Lower leg skin (tissue), 4 donors: ENCODE measurements at places on chromosomes 7 and 10. TPM values are rescaled to one million over a fixed set of nuclear protein-coding genes. Genes with fewer than 3 reads are reported as not detected.

The SFTPA1 gene
- not detected for total RNA-seq

The DNTT gene
- total RNA-seq, result not detected

The PDZD7 gene
- total RNA-seq, result 4.8 TPM

The NPSR1 gene
- not detected for total RNA-seq

The ITPRID1 gene
- 2.6 TPM for total RNA-seq

The OR13A1 gene
- 0.10 TPM for total RNA-seq

DNA sequence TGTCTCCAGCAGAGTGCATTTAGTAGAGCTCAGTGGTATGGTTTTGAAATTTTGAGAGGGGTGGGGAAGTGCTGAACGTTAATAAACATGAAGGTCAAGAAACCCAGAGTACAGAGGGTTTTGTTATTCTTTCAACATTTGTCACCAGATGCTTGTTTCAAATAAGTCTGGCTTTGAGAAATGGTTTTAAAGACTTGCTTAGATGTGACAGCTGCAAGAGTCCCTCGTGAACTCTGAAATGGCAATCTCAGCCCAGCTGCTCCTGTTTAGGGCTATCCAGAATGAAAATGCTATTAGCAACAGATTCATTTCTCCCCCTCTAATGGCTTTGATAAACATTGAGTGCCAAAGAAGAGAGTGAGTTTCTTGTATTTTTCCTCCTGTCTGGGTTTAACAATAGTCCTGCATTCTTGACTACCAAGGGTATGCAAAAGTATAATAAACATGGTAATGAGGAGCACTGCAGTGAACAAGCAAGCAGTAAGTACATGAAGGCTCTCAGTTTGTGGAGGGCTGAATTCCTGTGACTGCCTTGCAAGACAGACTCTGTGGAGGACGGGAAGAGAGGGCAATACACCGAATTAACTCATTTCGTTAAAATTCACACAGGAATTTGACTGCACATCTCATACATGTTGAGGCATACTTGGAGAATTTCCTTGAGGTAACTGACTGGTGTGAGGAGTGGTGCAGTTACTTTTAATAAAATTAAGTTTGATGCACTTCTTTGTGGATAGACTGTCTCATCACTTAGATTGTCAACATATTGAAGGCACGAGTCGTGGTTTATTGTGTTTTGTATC is 490.9 kb downstream of the REEP3 start:
- no peak for DNase-seq

DNA sequence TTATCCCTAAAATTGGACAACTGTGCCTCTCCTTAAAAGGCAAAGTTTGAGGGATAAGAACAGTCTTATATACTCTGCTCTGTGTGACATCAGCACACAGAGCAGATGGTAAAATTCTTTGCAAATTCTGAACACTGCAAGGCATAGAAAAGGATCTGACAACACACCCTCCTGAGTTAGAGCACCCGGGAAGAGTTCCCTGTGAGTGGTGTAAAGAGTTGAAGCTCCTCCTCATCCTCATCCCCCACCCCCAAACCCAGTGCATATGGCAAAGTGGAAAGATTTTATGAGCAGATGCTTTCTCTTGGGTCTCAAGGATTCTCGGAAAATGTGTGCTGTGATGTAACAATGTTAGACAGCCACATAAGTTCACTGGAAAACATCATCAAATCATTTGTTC is 40.0 kb upstream of the DGKI start:
- no peak for DNase-seq

DNA sequence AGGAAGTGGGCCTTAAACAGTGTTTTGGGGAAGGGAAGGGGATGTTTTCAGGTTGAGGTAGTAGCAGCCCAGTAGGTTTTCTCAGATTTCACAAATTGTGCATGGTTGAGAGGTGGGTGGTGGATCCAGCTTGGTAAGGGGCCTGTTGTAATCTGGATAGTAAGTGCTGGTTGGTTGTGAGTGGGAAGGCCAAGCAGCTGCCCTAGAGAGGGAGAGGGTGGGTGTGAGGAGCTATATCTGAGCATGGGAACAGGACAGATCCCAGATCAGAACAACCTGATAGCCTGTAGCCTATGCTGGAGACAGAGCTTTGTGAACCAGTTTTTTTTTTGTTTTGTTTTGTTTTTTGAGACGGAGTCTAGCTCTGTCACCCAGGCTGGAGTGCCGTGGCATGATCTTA is 53.9 kb upstream of the ZMIZ2 start:
- DNase-seq, result no peak

GRCh38 chr10:101000127-101000914 is 713 bp downstream of the LZTS2 start:
- DNase-seq, result no peak

DNA sequence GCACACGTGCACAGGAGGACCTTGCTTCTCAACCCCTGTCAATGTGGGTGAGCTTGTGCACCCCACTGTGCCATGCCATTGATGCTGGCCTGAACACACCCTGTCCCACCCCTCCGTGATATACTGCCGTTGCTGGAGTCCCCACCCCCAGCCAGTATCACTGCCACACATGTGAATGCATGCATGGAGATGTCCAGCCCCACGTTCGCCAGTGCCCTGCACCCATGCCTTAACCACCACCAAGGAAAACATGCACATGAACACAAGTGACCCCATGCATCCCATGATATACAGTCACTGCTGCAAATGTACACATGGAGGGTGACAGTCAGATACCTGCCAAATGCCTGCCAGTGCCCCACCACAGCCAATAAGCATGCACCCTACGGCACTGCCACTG is 692.5 kb upstream of the ZWINT start:
- DNase-seq, result no peak

- no peak for DNase-seq
Measured at GRCh38 chr7:75601539-75601938, 109.4 kb downstream of the SPDYE5 start.

DNA sequence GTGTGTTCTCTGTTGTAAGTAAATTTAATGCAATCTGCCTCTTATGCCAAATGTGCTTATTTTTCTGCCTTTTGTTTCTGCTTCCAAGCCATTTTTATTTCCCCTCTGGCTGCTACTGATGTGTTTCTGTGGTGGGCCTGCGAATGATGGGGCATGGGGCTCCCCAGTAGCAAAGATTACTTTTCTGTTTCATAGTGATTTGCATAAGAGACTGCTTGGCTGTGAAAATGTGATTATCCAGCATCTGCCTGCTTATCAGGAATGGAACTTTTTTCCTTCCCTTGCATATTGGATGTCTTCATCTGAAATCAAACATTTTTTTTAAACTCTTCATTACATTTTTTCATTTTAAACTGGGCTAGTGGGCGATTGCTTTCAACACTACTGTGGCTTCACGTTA is 57.7 kb upstream of the BTBD16 start:
- no peak for DNase-seq

- peak; percentile 72 for DNase-seq
Measured at GRCh38 chr10:12419262-12419847, 70.0 kb downstream of the CAMK1D start.

DNA sequence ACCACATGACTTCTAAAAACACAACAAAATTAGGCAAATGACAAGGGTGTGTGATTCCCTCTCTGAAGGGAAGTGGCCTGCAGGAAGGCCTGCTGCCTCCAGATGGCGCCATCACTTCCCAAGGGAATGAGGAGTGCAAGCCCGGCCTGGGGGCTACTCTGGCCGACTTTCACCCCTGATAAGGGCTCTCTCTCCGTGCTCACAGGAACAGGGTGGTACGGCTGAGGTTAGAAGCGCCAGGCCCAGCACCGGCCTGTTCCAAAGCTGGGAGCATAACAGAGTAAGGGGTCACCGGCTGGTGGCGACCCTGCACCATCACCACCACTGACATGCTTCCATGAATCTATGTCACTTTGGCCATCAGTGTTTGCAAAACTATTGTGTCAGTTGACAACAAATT is 13.1 kb downstream of the RBP3 start:
- DNase-seq, result peak; percentile 78

DNA sequence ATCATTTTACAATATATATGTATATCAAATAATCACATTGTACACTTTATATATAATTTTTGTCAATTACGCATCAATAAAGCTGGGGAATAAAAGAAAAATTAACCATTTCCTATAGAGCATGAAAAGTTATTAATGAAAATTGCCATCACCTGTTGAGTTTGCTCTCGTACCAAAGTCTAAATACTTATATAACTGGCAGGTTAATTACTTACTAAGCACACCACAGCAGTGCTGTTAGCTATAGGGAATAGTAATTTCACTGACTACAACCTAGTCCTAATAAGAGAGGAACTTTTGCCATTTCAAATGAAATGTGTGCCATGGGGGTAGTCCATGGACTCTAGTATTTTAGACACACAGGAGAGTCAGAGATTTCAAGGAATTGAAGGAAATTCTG is 176.9 kb upstream of the COL1A2 start:
- DNase-seq, result no peak

DNA sequence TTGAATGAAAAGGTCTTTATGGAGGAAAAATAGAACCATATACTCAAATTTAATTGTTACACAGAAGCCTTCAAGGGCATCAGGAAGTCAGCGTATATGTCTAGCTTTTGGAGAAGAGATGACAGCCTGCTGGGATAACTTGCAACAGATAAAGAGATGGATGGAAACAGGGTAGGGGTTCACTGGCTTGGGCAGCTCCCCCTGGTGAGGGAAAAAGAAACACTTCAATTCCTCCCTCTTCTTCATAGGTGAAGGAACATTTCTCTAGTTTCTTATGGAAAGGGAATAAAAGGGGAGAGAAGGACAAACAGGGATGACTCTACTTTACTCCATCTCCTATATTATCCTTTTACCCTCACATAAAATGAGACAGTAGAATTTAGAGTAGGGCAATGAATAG is 635.7 kb downstream of the PHTF2 start:
- DNase-seq, result no peak

DNA sequence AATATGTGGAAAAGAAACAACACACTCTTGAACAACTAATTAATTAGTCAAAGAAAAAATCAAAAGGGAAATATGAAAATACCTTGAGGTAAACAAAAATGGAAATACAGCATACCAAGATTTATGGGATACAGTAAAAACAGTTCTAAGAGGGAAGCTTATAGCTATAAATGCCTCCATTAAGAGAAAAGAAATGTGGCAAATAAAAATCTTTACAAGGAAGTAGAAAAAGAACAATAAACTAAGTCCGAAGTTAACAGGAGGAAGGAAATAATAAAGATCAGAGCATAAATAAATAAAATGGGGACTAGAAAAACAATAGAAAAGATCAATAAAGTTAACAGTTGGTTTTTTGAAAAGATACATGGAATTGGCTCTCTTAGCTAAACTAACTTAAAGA is 267.8 kb upstream of the NRP1 start:
- DNase-seq, result no peak
